ENCODE measurements at places on chromosomes 2 and 18. TPM values are rescaled to one million over a fixed set of nuclear protein-coding genes. Genes with fewer than 3 reads are reported as not detected.

The TMEM247 gene
- not detected for total RNA-seq

DNA sequence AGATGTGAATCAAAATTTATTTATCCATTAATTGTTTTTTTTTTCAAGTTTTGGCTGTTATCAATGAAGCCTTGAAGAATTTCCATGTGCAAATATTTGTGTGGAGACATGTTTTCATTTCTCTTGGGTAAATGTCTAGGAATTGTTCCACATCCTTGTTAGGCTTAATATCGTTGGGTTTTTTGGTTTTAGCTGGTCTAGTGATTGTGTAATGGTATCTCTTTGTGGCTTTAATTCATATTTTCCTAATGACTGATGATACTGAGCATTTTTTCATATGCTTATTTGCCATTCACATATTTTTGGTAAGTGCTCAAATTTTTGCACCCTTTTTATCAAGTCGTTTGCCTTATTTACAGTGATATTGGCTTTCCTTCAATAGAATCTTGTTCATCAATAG lies 250.3 kb upstream of the EPHA4 start:
- DNase-seq = no peak

The ANKRD29 gene
- total RNA-seq = 51.9 TPM

The KRTCAP3 gene
- total RNA-seq = 1.8 TPM

GRCh38 chr2:44168681-44169154 lies at the start of gene PPM1B:
TSS of gene PPM1B (plus strand) at chr2:44168875. CDS start at chr2:44201200, 32,325 bp downstream.
- no peak for DNase-seq

The ASPRV1 gene
- total RNA-seq = 5.2 TPM

DNA sequence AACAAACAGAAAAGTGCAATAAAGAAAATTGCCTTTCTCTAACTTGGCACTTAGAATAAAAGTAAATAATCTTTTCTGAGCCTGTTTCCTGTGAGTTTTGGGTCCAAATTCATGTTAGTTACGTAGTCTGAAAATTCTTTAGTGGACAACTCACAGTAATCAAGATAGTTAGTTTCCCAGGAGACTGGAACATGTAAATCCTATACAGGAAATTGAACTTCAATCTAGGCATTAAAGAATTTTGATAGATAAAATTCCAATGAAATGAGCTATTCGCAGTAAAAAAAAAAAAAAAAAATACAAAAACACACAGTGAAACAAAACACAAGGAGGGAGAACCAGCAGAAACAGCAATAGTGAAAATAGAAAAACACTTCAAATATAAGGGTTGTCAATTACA lies 83.8 kb upstream of the REG3G start:
- no peak for DNase-seq

DNA sequence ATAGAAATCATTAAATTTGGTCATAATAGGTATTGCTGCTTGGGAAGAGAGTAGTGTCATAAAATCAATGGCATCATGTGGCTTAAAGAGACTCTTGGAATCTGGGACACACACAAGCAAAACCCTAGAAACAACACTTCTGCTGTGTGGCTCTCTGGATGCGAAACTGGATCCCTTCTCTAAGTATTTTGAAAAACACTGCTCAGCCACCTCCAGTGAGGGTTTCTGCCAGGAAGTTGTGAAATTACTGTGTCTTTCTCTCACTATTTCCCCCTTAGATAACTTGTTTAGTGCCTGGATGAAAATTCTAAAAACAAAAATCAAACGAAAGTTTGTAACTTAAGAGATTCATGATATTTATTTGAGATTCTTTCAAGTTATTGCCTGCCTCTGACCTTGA lies 163.8 kb downstream of the RHBDD1 start:
- DNase-seq = no peak

The ADCYAP1 gene
- 4.6 TPM for total RNA-seq

- DNase-seq = no peak
Measured at GRCh38 chr2:61620244-61621159, 82.3 kb upstream of the XPO1 start.

The PRKRA gene
- 57.5 TPM for total RNA-seq

The NPHP1 gene
- total RNA-seq = 2.4 TPM

DNA sequence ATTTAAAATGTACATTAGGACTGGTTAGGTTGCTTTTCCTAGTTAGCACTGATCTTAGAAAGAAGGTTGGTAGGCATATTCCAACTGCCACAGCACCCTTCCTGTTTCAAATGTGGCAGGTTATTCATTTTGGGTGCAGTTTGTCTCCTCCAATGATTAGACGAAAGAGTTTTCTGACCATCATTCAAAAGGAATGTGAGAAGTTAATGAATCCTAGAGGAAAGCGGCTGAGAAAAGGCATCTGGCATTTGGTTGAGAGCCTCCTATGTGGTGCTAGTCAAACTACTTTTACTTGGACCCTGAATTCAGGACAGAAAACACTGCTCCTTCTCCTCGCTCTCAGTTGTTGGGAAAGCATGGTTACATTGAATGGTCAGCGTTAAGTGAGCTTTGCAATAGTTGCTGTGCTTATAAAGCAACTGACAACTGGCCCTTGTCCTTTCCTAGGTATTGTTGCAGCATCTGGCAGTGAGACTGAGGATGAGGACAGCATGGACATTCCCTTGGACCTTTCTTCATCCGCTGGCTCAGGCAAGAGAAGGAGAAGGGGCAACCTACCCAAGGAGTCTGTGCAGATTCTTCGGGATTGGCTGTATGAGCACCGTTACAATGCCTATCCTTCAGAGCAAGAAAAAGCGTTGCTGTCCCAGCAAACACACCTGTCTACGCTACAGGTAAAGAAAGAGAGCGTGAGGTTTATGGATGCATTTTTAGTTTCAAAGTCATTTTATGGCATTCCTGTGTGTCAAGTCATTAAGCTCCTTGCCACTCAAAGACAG lies 6.1 kb downstream of the TGIF1 start:
- no peak for DNase-seq

- no peak for DNase-seq
Measured at GRCh38 chr2:174138161-174138560, 110.2 kb downstream of the OLA1 start.

- DNase-seq = no peak
Measured at GRCh38 chr2:102606353-102606752, 13.0 kb upstream of the SLC9A2 start.

DNA sequence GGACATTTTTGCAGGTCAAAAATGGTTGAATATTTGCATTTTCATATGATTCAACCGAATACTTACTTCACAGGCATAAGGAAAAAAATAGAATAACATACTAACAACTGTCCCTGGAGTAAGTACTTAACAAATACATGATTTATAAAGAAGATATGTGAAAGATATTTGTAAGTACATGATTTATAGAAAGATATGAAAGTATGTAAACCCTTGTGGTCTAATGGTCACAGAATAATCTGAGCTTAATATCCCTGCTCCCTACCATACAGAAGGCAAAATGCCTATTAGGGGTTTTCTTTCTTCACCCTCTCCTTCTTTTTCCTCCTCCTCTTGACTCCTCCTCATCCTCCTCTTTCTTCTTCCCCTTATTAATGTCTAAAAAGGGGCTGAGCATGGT lies 20.6 kb upstream of the ACTR3 start:
- DNase-seq = no peak

The IL1F10 gene
- total RNA-seq = not detected

The DLX1 gene
- not detected for total RNA-seq

GRCh38 chr18:5962362-5962761 lies 67.0 kb upstream of the TMEM200C start:
- no peak for DNase-seq

DNA sequence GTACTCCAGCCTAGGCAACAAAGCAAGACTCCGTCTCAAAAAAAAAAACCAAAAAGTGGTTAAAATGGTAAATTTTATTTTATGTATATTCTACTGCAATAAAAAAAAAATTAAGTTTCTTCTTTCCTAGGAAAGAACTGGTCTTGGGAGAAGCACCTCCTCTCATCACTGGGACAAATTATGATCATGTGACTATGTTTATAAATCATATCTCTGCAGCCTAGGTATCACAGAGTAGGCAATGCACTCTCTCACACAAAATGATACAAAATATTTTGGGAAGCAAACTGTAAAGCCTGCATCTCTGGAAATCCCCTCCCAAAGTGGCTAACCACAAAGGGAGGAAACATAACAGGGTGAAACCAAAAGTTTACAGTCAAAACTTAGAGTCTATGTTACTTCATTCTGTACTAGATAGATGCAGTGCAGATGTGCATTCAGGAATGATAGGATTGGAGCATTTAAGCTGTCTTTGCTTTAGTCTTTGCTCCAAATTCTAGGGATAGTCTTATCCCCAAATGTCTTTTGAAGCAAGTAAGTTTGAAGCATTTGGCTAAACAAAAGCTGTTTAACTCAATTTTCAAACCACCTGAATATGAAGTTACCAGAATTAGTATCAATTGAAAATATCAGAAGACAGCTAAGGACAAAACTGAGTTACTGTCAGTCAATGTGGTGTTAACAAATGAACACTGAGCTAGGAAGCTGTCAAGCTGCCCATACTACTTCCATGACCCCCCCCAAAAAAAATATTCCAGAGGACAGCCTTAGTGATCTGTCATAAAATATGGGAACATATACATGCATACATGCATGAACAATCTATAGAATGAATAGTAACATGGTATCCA lies 21.1 kb upstream of the MALT1 start:
- DNase-seq = no peak

DNA sequence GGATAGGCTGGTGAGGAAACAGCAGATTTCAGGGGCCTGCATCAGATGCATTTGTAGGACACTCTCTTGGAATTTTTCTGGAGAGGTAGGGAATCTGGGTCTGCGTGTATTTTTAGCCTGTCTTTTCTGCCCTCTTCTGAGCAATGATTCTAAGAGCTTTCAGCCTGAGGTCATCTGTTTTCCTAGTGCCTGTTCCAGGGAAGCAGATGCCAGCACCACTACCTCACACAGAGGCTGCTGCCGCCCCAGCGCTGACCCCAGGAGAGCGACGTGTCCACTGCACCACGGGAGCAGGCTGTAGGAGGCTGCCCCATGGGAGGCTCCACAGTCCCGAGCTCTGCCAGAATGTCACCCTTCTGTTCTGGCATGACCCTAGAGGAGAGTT lies 316.5 kb downstream of the CYP26B1 start:
- no peak for DNase-seq

The INHBB gene
- total RNA-seq = 15.8 TPM
